ENCODE measurements at places on chromosomes 3 and 15.

GRCh38 chr3:11558918-11559815 is 84.5 kb downstream of the VGLL4 start:
- no peak for DNase-seq

- peak; percentile 64 for DNase-seq
Observed at GRCh38 chr3:138081371-138082084, 33.9 kb downstream of the DZIP1L start.

- no peak for DNase-seq
Observed at GRCh38 chr3:113625834-113626233, 70.6 kb downstream of the USF3 start.

DNA sequence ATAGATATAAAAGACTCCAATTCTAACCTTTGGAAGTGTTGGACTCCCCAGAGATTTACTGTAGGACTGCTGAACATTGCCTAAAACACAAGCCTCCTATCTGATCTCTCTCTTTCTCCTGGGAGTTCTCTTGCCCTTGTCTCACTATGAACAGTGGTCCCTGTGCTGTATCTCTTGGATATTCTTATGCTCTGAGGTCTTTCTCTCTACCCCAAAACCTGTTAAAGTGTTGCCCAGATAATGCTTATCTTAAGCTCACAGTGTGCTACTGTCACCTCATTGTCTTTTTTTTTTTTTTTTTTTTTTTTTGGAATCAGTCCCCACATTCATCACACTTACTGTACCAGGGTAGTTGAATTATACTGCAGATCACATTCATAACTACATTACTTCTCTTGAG is 131.0 kb upstream of the CBLB start:
- DNase-seq, result no peak

DNA sequence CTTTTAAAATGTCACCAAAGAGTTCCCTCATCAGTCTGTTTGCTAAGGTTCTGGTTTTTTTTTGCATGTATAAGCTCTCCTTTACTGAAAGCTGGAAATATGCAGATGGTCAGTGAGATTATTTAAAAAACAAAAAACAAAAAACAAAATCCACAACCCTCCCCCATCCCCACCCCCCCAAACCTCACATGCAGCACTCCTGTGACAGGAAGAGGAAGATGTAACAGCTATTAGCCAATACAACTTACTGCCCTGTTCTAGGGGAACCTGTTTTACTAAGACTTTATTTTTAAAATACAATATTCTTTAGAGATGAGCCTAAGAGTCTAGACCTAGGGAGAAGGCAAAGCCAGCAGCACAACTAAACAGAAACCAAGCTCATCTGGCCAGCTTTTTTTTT is 39.5 kb downstream of the ANP32A start:
- no peak for DNase-seq

GRCh38 chr3:53044371-53044710 is 1.5 kb downstream of the SFMBT1 start:
- no peak for DNase-seq

GRCh38 chr15:59364248-59364647 is 8.4 kb downstream of the MYO1E start:
- no peak for DNase-seq

DNA sequence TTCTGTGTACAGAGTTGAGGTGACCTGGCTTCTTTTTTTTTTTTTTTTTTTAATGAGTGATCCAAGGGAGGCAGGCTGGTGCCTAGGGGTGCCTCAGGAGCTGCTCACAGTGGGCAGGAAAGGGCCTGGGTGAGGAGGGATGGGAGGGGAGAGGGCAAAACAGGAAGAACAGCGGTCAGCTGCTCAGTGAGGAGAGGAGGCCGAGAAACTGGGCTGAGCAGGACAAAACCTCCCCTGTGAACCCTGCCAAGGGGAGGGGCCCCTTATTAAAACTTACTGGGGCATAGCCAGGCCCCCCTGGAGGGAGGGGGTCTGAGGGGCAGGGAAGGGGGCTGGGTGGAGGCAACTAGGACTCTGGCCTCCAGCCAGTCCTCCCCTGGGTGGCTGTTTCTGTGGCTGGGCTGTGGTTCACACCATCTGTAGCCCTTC is 3.5 kb downstream of the PLEKHO2 start:
- DNase-seq, result no peak

GRCh38 chr15:48888191-48888590 is 10.3 kb downstream of the EID1 start:
- DNase-seq, result no peak

DNA sequence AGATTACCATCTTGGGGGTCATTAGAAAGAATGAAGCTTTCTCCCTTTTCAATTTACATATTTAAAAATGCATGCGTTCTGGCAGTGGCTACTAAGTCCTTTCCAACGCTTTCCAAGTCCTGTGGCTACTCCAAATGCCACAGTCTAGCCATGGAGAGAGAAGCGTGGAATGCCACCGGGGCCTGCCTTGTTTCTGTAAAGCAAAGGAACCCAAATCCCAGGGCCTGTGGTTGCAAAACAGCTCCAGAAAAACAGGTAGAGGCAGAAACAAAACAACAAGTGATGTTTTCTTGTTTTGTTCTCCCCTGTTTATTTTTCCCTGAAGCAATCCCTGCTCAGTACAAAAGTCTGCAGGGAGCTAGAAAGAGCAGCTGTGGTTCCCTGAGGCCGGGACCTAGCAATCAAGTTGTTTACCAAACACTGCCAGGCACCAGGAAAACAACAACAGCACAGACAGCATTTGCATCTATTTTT is 85.5 kb downstream of the FOXP1 start:
- DNase-seq, result no peak

DNA sequence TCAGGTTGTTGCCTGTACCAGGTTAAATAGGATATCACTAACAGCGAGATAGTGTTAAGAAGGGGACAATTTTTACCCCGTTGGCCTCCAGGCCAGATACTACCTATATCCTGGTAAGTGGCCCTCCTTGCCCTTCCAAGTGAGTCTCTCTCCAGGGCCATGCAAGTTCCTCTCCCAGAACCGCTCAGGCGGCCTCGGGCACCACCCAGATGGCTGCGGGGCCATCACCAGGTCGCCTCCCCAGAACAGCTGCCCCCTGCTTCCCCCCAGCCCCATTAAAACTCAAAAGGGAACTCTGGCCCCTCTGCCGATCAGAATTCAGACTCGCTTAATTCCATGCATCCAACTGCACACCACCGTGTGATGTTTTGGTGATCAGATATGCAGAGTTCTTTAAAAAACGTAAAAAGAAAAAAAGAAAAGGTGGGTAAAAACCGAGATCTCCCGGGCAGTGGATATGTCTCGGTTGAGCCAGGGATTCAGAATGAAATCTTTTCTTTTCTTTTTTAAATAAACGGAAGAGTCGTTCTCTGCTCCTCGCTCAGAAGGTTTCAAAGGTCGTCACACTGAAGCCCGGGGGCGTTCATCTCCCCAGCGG is 1.9 kb upstream of the TRIM71 start:
- no peak for DNase-seq

DNA sequence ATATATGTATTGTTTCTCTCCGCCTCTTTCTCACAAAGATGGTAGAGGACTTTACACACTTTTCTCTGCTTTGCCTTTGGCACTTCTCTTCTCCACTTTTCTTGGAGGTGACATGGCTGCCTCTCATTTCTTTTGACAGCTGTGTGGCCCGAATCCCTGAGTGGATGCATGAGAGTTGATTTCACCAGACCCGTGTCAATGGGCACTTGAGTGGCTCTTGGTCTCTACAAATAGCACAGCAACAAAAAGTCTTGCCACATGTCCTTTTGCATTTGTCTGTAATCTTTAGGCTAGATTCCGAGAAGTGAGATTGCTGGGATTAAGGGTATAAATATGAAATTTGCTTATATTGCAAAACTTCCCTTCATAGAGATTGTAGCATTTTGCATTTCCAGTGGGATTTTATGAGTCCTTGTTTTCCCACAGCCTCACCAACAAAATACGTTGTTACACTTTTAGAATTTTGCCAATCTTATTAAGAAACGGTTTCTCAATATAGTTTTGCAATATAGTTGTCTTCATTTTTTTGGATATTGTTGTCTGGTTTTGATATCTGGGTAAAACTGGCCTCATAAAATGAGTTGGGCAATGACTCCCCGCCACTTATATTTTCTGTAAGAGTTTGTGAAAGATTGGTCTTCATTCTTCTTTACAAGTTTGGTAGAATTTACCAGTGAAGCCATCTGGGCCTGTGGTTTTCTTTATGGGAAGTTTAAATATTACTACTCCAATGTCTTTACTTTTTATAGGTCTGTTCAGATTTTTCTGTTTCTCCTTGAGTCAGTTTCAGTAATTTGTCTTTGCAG is 5.2 kb upstream of the TRPM1 start:
- DNase-seq, result peak; percentile 42

DNA sequence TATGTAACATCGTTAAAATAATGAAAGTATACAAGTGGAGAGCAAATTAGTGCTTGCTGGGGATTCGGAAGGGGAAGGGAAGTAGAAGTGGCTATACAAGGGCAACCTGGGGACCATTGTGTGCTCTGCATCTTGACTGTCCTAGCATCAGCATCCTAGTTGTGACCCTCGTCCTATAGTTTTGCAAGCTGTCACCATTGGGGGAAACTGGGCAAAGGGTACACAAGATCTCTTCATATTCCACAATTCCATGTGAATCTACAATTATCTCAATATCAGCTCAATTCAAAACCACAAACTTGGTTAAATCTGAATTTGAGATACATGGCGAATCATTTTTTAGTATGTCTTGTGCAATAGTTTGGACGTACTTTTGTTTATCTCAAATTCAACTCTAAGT is 30.9 kb downstream of the WNT7A start:
- DNase-seq, result no peak

DNA sequence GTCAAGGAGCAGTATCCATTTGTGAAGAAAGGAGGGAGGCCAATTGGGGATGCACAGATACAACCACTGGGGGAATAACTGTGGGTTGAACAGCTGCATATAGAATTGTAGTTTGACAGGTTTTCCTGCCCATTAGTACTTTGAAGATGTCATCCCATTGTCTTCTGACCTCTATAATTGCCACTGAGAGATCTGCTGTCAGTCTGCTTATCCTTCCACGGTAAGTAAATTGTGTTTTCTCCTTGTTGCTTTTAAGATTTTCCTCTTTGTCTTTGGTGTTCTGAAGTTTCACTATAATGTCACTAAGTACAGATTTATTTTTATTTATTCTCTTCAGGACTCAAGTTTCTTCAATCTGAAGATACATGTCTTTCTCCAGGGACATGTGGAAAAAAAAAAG is 56.6 kb downstream of the MOBP start:
- no peak for DNase-seq

DNA sequence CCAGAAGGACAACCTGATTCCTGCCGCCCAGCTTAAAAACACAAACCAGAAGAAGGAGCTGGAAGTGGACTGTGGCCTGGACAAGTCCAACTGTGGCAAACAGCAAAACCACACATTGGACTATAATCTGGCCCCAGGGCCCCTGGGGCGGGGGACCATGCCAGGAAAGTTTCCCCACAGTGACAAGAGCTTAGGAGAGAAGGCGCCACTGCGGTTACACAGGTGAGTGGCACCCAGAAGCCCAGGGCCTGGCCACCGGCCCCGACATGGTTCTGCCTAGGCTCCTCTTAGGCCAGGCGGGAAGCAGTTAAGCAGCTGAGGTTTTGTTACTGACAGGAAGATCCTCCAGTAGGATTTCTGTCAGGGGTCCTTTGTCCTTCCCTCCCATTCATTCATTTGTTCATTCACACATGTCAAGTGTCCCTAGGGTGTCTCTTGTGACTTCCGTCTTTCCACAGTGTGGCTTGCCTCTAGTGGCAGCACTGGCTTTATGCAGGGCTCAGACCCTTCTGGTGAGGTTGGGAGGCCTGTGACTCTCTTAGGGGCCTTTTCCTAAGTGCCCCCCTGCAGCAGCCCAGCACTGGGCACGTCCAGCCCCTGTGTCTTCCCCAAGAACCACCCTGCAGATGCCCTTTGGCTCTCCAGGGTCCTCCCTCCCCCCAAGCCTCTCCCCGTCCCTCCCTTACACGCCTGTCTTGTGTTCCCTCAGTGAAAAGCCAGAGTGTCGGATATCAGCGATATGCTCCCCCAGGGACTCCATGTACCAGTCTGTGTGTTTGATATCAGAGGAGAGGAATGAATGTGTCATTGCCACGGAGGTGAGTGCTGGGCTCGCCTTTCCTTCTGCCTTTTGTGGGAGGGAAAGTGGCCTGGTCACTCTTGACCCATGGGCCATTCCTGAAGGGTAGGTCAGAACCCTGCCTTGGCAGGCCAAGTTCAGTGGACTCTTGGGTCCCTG is 7.8 kb downstream of the DLL4 start:
- DNase-seq, result no peak

GRCh38 chr3:14424711-14425580 is 22.5 kb downstream of the SLC6A6 start:
- no peak for DNase-seq

- DNase-seq, result peak; percentile 9
Observed at GRCh38 chr15:91941871-91942658, 88.6 kb downstream of the SLCO3A1 start.

GRCh38 chr3:157082305-157082982 is 77.5 kb downstream of the CCNL1 start:
- peak; percentile 77 for DNase-seq

GRCh38 chr15:89599021-89599420 is 23.8 kb downstream of the TICRR start:
- DNase-seq, result peak; percentile 40

- no peak for DNase-seq
Observed at GRCh38 chr15:78174401-78174800, 25.2 kb downstream of the IDH3A start.

- peak; percentile 14 for DNase-seq
Observed at GRCh38 chr15:48144889-48145288, 24.1 kb downstream of the SLC24A5 start.

- DNase-seq, result no peak
Observed at GRCh38 chr3:142940000-142940399, 23.5 kb downstream of the PAQR9 start.

DNA sequence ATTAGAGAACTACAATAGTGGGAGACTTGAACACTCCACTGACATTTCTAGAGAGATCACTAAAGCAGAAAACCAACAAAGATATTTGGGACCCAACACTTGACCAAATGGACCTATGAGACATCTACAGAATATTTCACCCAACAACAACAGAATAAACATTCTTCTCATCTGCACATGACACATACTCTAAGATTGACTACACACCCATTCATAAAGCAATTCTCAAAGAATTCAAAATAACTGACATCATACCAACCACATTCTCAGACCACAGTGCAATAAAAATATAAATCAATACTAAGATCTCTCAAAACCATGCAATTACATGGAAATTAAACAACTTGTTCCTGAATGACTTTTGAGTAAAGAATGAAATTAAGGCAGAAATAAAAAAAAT is 473.7 kb downstream of the LPP start:
- DNase-seq, result peak; percentile 96

GRCh38 chr3:158617982-158618875 is 26.1 kb upstream of the GFM1 start:
- no peak for DNase-seq

GRCh38 chr3:57545636-57546268 is 1.6 kb upstream of the DNAH12 start:
- DNase-seq, result no peak

DNA sequence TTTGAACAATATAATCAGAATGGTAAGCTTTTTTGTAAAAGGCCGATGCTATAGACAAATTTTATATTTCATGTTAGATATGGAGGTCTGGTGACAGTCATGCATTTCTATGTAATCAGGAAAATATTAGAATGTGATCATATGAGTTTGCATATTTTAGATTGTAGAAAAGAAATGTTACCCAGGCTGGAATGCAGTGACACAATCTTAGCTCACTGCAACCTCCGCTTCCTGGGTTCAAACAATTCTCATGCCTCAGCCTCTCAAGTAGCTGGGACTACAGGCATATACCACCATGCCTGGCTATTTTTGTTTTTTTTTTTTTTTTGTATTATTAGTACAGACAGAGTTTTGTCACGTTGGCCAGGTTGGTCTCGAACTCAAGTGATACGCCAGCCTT is 152.0 kb downstream of the LMLN start:
- no peak for DNase-seq

Measured in AG10803 (cell line).